ENCODE measurements at places on chromosomes 16 and 17. TPM values are rescaled to one million over a fixed set of nuclear protein-coding genes. Genes with fewer than 3 reads are reported as not detected.

GRCh38 chr17:61815863-61816503 lies 47.3 kb downstream of the BRIP1 start:
- no peak for DNase-seq

GRCh38 chr16:77536809-77537208 lies 102.0 kb upstream of the ADAMTS18 start:
- DNase-seq, result peak; percentile 89

- no peak for DNase-seq
These were observed 16.6 kb upstream of the TERF2 start for GRCh38 chr16:69402439-69402838.

GRCh38 chr16:17364319-17365210 lies 106.2 kb downstream of the XYLT1 start:
- peak; percentile 96 for DNase-seq

GRCh38 chr17:15955793-15956541 lies 11.0 kb downstream of the ADORA2B start:
- DNase-seq, result no peak

DNA sequence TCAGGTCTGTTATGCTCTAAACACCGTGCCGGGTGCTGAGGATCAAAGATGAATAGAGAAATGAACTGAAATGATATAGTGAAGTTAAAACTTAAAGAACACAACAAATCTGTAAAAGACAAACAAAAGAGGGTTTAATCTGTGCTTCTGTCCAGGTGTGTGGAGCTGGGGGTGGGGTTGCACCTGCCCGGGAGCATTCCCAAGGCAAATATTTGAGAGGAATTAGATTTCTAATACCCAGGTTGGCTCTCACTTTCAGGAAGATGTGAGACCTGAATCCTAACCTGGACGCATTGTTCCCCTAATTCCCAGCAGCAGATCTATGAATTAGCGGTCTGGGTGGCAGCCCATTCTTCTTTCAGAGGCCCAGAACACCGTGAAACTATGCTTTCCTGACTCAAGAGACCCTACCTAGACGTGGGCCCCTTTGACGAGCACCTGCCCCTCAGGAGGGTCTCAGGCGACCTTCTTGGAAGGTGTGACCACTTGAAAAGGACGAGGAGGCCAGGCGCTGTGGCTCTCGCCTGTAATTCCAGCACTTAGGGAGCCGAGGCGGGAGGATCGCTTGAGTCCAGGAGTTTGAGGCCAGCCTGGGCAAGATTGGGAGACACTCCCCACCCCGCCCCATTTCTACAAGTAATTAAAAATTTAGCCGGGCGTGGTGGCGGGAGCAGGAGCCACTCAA lies 677 bp upstream of the RANGRF start:
- no peak for DNase-seq

- peak; percentile 86 for DNase-seq
These were observed 54.0 kb downstream of the COTL1 start for GRCh38 chr16:84563786-84564420.

DNA sequence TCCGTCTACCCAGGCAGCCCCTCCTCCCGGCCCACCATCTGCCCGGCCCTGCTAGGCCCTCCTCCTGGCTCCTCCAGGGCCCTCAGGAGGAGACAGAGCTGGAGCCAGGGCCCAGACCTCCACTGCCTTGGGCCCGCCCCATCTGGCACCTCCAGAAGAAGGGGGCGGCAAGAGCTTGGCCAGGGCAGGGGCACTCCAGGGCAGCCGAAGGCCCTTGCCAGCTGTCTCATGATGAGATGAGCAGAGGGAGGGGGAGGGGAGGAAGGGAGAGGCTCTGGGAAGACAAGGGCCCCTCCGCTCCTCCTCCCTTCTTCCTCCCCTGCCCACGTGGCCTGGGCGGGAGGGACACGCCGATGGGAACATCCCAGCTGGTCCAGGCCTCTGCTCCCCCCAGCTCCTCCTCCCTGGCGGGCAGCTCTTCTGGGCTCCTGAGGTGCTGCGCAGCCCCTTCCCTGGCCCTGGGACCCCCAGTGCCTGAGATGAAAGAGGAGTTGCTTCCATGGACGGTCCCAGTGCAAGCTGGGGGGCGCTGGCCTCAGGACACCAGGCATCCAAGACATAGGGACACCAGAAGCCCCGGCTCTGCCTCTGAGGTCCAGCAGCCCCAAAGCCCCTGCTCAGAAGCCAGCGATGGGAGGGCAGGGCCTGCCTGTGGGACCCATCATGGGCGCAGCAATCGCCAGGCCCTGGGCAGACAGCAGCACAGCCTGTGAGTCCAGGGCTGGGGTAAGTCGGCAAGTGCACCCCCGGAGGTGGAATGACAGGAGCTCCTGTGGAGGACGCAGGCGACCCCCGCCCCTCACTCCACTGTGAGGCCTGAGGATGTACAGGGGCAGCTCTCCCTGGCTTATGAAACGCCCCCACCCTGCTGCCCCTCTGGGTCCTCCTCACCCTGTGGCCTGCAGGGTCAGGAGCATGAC lies 23.6 kb upstream of the ENPP7 start:
- DNase-seq, result peak; percentile 21

DNA sequence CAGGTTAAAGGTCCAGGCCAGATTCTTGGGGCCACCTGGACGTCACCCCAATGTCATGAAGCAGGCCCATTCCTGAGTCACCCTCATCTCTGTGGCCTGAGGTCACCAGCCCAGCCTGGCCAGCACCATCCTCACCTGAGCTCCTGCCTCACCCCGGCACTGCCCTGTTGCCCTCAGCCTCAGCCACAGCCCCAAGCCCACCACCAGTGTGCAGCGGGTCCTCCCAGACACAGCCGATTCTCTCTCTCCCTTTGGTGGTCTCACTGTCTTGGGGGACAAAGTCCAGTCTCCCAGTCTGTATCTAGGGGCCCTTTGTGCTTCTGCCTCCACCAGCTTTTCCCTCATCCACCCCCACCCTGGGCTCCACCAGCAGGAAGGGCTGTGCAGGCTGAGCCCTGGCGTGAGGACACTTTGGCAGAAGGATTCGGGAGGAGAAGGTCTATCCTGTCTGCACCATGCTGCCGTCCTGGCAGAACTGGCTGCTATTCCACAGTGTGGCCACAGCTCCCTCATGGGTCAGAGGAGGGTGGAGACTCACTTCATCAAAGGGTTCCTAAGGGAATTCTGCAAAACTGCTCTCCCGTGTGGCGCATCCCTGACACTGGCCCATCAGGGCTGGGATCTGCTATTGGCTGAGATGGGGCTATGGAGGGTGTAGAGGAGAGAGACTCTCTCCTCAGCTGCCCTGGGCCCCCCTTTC lies 64.3 kb downstream of the PRMT7 start:
- DNase-seq, result no peak

GRCh38 chr17:77792626-77793025 lies 165.9 kb upstream of the TNRC6C start:
- DNase-seq, result no peak

GRCh38 chr17:57552114-57552624 lies 192.9 kb downstream of the CCDC182 start:
- DNase-seq, result no peak

DNA sequence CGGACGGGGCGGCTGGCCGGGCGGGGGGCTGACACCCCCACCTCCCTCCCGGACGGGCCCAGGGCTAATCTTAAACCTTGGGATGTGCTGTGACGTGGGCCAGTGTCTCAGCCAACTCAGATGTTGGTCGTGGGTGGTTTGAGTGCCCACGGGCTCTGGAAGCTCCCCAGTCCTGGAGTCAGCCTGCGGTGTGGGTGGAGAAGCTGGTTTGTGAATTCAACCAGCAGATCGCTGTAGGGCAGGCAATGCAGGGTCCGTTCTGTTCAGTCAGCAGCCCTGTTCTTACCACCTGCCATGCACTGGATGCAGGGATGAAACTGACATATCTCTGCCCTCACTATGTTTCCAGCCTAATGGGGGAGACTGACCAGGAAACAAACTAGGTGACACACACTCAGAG lies 8.0 kb upstream of the ZNF500 start:
- no peak for DNase-seq

DNA sequence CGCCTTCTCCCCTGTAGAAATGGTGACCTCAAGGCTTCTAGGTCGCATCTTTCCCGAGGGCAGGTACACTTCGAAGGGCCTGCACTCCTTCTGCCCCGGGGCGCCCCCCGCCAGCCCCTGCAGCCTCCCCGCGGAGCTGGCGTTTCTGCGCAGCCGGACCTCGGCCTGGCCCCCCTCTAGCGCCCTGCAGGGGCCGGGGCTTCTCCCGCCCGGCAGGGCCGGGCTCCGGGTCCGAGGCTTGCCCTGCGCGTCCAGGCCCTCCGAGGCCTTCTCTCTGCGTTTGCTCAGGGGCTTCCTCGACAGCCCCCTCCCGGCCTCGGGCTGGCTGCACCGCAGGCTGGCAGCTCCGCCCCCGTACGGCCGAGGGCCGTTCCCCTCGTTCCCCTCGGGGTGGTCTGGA lies 2.1 kb downstream of the MEFV start:
- no peak for DNase-seq

GRCh38 chr16:1102333-1102700 lies 6.3 kb upstream of the C1QTNF8 start:
- DNase-seq, result no peak

- DNase-seq, result no peak
These were observed 27.0 kb downstream of the LGALS3BP start for GRCh38 chr17:78952706-78953105.

- no peak for DNase-seq
These were observed 27.5 kb downstream of the TRIM25 start for GRCh38 chr17:56886288-56886731.

DNA sequence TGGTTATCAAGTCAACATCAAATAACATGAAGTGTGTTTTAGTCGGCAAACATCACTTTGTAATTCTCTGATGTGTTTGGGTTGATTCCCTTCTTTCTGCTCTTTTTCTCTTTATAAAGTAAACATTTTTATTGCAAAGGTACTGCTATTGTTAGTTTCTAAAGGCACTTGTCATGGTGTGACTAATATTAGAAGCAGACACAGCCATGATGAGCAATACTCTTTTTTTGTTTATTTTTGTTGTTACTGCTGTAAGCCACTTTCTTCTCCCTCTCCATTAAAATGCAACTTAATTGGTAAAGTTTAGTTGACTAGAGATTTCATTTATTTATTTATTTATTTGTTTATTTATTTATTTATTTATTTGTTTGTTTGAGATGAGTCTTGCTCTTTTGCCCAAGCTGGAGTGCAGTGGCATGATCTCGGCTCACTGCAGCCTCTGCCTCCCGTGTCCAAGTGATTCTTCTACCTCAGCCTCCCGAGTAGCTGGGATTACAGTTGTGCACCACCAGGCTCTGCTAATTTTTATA lies 424.7 kb downstream of the WWOX start:
- DNase-seq, result no peak

DNA sequence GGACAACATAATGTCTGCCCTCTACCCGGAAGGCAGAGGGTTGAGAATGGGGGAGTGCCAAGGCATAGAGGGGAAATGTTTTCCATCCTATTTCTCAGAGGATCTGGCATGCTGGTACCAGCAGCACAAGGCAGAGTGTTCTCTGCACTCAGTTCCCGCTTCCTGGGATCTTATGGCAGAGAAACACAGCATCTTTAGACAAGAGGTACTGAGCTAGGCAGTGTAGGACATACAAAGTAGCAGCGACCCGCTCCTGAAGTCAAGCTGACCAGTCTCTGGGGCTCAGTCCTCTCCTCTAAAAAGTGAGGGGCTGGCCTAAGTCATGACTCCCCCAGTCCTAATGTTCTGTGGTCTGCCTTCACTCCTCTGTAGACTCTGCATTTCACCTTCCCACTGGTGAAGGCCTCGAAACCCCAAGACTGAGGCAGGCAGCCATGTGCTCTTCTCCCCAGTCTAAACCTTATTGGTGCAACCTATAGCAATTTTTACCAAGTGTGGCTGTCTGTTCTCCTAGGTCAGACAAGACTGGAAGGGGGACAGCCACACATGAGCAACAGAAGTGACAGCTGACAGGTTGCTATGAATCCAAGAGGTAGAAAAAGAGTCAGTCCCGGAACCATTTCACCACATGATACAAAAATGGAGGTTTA lies 11.3 kb upstream of the TSPOAP1 start:
- no peak for DNase-seq

GRCh38 chr16:6964679-6965078 lies 368.0 kb upstream of the RBFOX1 start:
- DNase-seq, result no peak

DNA sequence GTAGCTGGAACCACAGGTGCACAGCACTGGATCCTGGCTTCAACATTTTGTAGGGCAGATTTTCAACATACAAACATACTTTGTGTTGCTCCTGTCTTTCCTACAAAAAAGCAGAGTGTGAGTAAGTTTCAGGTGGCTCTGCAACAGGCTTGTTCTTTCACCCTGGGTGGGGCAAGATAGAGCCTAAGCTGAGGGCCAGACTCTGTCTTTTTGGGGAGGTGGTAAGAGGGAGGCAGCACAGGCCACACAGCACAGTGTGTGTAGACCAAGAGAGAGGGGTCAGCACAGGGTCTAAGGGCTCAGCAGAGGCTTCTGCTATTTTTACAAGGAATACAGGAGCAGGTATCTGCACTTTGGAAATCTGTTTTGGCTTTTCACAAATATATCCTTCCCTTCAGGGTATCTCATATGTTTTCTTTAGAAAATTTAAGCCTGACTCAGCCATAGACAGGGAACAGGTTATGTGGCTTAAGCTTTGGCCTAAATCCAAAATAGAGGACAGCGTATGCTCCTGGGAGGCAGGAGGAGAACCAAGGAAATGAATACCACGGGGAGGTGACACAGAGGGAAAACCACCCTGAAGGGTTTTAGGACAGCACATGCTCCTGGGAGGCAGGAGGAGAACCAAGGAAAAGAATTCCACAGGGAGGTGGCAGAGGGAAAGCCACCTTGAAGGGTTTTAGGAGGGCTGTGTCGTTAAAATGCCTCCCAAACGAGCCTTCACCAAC lies 21.6 kb downstream of the EMC8 start:
- DNase-seq, result no peak

GRCh38 chr17:81489998-81490992 lies 22.3 kb downstream of the ACTG1 start:
- no peak for DNase-seq

Gene ODAD4
- 0.53 TPM for polyA plus RNA-seq

Gene OR3A3
- polyA plus RNA-seq, result not detected

Gene DYNLRB2
- polyA plus RNA-seq, result 0.62 TPM

Gene CCL14
- 36.2 TPM for polyA plus RNA-seq

Gene SPG7
- 61.6 TPM for polyA plus RNA-seq

Gene SLX4
- 3.7 TPM for polyA plus RNA-seq

Gene QRICH2
- polyA plus RNA-seq, result 3.4 TPM

Gene SPATA22
- not detected for polyA plus RNA-seq

Gene KRTAP16-1
- polyA plus RNA-seq, result not detected

Gene PNMT
- polyA plus RNA-seq, result 3.0 TPM

Gene BAIAP3
- 0.63 TPM for polyA plus RNA-seq

Gene ELAC2
- polyA plus RNA-seq, result 42.6 TPM

Gene NPIPA8
- 0.67 TPM for polyA plus RNA-seq
